ENCODE measurements at places on chromosomes 5 and 9. TPM values are rescaled to one million over a fixed set of nuclear protein-coding genes. Genes with fewer than 3 reads are reported as not detected.

The TMEM215 gene
- polyA plus RNA-seq, result not detected

The VPS13A gene
- 13.5 TPM for polyA plus RNA-seq

The TLX3 gene
- polyA plus RNA-seq, result not detected

The PCDHGA2 gene
- 0.05 TPM for polyA plus RNA-seq

The MSH3 gene
- polyA plus RNA-seq, result 14.3 TPM

The CARTPT gene
- not detected for polyA plus RNA-seq

The NNT gene
- polyA plus RNA-seq, result 73.1 TPM
